ENCODE measurements at places on chromosomes 13 and 19.

- DNase-seq: no peak
Observed at GRCh38 chr19:9608912-9609311, 12.1 kb downstream of the ZNF561 start.

GRCh38 chr13:23770973-23771372, 118.2 kb downstream of the MIPEP start:
- DNase-seq: no peak

DNA sequence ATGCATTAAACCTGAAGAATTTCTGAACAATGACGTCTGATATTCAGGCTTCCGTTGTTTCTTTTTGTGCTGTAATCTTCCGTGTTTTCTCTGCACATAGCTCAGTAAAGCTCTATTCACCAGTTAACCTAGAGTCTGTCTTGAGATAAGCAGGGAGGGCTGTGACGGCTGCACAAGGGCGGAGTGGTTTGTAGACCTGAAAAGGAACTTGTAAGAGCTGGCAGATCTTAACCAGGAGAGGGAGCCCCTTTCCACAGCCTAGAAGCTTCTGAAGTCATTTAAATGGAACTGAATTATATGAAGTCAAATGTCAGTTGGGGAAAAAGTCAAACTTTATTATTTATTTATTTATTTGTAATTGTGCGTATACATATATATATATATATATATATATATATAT, 27.5 kb downstream of the DPRX start:
- no peak for DNase-seq

DNA sequence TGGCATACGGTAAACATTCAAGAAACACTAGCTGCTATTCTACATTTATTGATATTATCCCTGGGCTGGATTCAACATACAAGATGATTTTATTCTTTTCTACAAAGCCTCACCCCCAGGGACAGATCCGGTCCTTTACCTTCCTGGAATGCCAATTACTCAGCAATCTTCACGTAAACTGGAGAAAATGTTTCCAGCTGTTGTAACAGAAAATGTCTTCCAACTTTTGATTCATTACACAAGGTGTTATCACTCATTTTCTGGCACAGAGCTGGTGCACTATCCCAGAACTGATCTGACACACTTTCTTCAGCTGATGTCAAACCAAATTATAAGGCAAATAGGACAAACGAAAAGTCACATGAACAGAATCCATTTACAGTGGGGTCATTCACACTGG, 33.1 kb downstream of the DCLK1 start:
- no peak for DNase-seq

- no peak for DNase-seq
Observed at GRCh38 chr13:93624311-93624777, 397.7 kb downstream of the GPC6 start.

GRCh38 chr19:45786533-45786894, 4.2 kb upstream of the DMPK start:
- no peak for DNase-seq

GRCh38 chr13:42478531-42479156, 95.3 kb upstream of the TNFSF11 start:
- DNase-seq: no peak

- peak; percentile 85 for DNase-seq
Observed at GRCh38 chr19:11560404-11561051, 1.5 kb upstream of the ELOF1 start.

Measured in SK-N-DZ (cell line).